ENCODE measurements at places on chromosomes 7 and 10.

- no peak for DNase-seq
These were observed 316.5 kb upstream of the CACNA2D1 start for GRCh38 chr7:82760074-82760473.

DNA sequence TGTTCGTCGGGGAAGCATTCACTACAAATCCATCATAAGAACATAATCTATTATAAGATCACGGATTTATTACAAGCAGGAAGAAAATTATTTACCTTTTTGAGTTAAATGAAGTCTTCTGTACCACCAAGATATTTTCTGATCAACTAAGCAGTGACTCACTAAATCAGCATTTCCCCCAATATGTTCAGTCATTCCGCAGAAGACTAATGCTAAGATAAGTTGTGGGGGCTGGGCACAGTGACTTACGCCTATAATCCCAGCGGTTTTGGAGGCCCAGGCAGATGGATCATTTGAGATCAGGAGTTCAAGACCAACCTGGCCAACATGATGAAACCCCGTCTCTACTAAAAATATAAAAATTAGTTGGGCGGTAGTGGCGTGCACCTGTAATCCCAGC lies 144.2 kb upstream of the EGR2 start:
- no peak for DNase-seq

DNA sequence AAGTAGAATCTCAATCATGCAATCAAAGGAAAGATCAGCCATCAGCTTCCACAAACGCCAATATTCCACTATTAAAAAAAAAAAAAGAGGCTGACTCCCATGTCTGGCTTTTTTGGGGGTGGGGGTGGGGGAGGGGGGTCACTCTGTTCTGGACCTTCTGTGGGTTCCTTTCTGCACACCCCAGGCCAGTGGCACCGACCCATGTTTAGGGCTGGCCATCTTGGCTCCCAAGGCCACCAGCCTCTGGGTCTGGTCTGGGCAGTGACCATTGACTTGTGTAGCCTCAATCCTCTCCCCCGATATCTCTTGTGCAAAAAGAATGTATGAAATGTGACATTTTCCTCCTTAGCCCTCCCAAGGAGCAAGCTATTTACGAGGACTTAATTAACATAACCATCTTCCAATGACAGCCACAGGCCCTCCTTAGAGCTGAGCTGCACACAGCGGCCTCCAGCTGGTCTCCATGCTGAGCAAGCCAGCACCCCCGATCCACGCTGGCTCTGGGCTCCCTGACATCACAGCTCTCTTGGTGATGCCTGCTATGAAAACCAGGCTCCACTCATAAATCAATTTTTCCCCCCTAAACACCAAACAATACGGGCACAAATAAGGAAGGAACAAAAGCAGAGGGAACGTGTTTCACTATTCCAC lies 100.1 kb downstream of the ZRANB1 start:
- no peak for DNase-seq

GRCh38 chr10:3887404-3887803 lies 102.4 kb upstream of the KLF6 start:
- DNase-seq = no peak

- DNase-seq = no peak
These were observed 21.4 kb downstream of the MAD1L1 start for GRCh38 chr7:2211259-2211880.

DNA sequence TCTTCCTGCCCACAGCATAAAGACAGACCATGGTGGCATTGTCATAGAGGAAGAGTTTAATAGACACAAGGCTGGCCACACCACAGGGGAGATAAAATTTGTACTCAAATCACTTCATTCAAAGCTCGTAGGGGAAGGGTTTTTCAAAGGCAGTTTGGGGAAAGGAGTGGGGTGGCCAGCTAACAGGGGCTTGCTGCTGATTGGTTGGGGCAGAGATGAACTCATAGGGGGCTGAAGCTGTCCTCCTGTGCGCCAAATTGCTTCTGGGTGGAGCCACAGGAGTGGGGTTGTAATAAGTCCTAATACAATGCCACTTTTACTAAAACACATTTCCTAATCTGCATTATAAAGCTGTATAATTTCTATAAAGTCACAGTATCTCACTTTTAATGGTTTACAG lies 22.5 kb downstream of the PDZD8 start:
- no peak for DNase-seq
